ENCODE measurements at places on chromosomes 2 and 18.
A peak's percentile ranks its signal among the peaks of the same experiment; 100 is the strongest.

GRCh38 chr2:195026261-195026660 is 630.8 kb upstream of the SLC39A10 start:
- no peak for DNase-seq

GRCh38 chr2:113171334-113172075 is 2.3 kb upstream of the PSD4 start:
- DNase-seq: no peak

- no peak for DNase-seq
Observed at GRCh38 chr2:193469251-193469650, 1274.5 kb upstream of the TMEFF2 start.

GRCh38 chr2:71748227-71748626 is 294.9 kb downstream of the DYSF start:
- no peak for DNase-seq

GRCh38 chr2:43106559-43107527 is 119.6 kb downstream of the ZFP36L2 start:
- DNase-seq: no peak

DNA sequence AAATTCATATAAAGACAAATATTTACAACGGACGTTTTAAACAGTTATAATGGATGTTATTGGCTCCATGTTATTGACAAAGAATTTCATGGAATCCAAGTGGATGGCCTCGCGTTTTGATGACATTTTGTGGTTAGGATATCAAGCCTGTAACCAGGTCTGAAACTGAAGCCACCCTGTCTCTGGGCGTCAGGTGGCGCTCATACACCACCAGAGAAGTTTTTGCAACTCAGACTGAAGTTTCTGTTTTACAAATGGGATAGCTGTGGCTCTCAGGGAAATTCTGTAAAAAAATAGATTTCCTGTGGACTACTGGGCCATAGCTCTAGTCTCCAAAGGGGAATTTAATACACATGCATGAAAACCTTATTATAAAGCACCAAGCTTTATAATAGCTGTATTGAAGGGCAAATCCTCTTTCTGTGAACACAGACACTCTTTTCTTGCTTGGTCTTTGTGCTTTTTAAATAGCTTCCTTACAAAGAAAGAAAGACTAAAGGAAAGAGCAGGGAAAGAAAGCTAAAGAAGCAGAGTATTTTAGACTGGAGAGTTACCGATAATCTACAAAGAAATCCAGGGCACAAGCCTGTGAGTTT is 86.7 kb downstream of the C18orf54 start:
- DNase-seq: no peak

- DNase-seq: no peak
Observed at GRCh38 chr2:218755567-218756404, 26.2 kb upstream of the CYP27A1 start.

- no peak for DNase-seq
Observed at GRCh38 chr2:64202206-64202845, 58.1 kb upstream of the PELI1 start.

GRCh38 chr2:214816008-214816533 is 6.6 kb upstream of the BARD1 start:
- DNase-seq: no peak

DNA sequence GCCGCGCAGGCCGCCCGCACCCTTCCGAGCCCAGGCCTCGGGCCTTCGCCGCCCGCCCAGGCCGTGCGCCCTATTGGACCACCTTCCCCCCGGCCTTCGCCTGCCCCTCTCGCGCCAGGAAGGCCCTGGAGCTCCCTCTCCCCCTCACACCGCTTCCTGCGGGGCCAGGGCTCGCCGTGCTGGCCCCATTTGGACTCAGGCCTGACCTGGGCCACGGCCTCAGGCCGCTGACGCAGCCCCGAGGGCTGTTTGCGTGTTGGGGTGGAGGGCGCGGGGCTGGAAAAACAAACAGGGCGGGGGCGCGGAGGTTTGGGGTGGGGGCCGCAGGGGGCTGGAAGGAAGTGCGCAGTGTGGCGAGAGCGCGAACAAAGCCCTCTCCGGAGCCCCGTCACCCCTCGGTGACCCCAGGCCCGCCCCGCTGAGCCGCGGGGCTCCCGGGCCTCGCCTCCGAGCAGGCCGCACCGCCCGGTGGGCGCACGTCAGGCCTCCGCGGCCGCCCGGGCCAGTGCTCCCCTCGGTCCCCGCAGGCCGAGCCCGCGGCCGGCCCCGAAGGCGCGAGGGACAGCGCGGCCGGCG is 12.3 kb upstream of the SIX3 start:
- DNase-seq: no peak

DNA sequence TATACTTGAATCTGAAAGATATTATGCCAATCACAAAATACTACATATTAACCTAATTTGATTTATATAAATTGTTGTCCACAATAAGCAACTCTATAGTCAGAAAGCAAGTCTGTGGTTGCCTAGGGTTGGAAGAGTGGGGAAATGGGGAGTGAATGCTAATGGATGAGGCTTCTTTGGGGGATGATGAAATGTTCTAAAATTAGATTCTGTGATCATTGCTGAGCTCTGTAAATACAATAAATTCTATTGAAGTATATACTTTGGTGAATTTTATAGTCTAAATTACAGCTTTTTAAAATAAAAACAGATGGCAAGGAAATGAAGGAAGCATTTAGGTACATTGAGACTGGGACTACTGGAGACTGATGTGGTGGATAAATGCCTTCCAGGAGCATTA is 275.5 kb downstream of the MBD2 start:
- DNase-seq: no peak

GRCh38 chr2:181741756-181742155 is 61.4 kb upstream of the NEUROD1 start:
- no peak for DNase-seq

DNA sequence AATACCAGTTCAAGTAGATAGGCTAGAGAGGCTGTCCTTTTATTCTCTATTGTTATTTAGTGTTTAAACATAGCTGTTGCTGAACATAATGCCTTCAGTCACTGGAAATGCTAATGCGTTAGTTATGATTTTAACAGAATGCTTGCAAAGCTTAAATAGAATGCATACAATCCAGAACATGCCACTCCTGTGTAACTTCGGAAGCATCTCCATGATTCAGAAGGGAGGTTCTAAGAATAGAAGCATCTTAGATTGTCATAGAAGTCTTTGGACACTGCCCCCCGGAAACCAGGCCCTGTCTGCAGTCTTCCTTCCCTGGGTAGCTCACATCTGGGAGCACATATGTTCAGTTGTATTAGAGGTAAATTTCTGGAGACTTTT is 73.2 kb downstream of the ZNF532 start:
- DNase-seq: no peak

- no peak for DNase-seq
Observed at GRCh38 chr2:150491430-150491829, 4.0 kb upstream of the RND3 start.

DNA sequence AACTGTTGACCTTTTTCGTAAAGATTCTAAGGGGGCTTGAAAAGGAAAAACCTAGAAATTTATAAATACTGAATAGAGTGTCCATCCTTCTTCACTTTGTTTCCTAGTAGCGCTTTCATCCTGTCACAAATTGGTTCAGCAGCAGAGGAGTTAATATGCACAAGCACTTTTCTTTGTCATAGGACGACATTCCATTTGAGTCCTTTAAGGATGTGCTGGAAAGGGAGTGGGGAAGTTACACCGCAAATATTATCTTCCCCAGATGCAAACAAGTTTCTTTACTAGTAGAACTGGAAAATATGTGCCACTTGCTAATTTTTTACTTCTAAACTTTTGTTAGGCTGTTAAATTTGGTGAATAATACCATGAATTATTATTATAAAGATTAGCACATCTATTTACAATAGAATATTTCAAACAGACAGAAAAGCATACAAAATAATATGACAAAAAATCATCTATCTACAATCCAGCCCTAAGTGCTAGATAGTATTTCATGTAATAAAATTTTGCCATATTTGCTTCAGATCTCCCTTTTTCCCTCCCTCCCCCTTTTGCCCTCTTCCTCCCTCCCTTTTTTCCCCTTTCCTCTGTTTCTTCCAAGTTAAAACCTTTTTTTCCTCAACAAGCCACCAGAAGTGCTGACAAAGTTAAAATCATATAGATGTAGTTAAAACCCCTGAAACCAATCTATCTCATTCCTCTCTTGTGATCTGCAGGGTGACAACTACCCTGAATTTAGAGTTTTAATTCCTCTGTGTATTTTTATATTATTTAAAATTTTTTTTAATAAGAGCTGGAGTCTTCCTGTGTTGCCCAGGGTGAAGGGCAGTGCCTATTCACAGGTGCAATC is 50.5 kb upstream of the MAP4K3 start:
- no peak for DNase-seq

DNA sequence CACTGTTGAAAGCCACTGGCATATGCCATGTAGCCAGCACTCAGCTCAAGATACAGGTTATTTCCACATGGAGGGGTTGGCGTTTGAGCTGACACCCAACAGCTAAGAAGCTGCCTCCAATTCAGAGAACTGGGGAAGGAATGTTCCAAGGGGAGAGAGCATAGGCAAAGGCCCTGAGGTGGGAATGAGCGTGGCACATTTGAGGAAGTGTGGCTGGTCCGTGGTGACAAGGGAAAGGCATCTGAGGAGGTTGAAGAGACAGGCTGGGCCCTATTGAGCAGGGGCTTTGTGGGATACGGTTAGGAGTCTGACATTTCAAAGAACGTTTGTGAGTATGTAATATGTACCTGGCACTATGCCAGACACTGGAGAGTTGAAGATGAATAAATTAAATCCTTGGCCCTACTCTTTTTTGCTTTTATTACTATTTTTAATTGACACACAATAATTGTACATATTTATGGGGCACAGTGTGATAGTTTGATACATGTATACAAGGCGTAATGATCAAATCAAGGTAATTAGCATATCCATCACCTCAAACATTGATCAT is 27.6 kb upstream of the TMBIM1 start:
- no peak for DNase-seq

- peak; percentile 65 for DNase-seq
Observed at GRCh38 chr2:65430603-65431420, 1.6 kb downstream of the SPRED2 start.

- DNase-seq: no peak
Observed at GRCh38 chr18:59005262-59005661, 134.4 kb upstream of the SEC11C start.

DNA sequence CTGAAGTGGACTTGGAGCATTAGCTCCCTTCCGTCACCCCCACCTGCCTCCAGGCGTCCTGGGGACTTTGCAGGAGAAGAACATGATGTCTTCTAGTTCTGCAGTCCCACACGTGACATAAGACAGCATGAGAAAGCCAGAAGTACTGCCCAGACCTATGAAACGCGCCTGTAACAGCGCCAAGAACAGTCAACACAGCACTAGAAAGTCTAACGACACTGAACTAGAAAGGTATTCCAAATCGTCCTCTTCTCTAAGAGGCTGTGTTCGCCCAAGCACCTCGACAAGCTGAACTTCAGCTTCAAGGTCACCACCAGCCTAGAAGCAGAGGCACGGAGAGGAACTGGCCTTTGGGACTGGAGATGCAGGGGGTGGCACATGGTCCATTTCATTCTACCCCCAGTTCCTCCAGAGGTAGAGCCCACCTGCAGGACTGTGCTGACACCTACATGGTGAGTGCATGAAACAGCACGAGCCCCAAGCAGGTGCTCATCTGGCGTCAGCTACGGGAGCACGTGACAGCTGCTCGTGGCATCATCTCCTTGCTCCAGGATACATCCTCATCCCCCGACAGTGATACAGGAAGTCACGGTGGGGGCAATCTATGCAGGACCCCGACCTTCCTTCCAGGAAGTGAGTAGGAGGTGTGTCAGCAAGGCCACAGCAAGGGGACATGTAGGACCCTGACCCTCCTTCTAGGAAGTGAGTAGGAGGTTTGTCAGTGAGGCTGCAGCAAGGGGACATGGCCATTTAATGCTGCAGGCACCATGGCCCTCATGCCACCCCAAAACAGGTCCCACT is 3.7 kb downstream of the HDAC4 start:
- no peak for DNase-seq

DNA sequence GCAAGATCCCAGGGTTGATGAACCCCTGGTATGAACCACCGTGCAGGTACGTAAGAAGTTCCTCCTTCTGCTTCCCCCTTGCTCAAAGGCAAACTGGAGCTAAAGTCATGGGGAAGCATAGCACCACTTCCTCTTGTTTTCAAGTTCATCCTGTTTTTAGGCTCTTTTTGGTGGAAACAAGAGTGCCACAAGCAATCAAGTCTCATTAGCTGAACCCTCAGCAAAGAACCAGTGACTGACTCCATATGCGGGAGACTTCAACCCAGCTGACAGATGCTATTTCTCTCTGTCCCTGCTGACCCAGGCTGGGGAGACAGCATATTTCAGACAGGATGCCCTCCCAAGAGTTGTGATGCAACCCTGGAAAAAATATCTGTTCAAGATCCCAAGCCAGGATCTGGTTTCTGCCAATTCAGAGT is 47.7 kb downstream of the BCL2 start:
- DNase-seq: no peak

DNA sequence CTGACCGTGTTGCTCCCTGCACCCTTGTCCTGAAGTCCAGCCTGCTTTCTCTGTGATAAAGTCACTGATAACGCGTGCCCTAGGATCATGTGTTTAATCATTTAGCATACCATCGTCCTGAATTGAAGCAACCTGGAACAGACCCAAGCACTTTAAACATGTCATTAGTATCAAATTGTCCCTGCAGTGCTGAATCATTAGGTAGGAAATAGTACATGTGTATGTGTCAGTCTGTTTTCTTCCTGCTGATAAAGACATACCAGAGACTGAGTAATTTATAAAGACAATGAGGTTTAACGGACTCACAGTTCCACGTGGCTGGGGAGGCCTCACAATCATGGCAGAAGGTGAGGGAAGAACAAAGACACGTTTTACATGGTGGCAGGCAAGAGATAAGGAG is 2.8 kb downstream of the ASB18 start:
- DNase-seq: no peak

DNA sequence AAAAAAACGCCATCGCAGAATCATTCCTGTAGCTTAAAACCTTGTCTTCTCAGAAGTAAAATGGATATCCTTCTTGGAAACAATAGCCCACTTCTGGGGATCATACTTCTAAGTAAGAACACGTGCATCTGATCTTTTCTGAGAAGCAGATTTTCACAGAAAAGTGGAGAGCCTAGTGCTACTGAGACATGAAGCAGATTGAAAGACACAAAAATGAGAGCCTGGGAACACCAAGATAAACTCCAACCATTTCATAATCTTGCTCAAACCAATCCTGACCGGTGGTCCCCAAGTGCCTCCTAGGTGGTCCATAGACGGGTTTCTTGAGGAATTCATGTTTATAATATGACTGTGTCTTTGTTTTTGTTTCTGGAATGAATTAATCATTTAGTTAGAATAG is 191.2 kb downstream of the IRS1 start:
- DNase-seq: no peak

DNA sequence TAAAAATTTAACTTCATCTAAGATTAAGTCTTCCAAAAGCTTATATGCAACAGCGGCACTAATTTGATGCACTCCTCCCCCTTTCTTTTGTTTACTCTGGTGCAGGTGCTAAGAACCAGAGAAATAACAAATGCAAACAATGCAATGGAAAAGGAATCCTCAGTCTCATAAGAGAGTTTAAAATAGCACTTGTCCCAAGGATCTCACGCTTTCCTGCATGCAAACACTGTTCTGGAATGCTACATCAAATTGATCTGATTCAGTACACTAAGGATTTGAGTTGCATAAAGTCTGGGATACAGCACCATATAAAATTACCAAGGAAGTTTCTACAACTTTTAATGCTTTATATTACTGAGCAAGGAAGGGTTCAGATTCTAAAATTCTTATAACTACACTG is 50.5 kb downstream of the SEPTIN10 start:
- DNase-seq: no peak

GRCh38 chr2:157441072-157441454 is 2.8 kb downstream of the CYTIP start:
- no peak for DNase-seq

GRCh38 chr18:70015127-70015526 is 67.5 kb upstream of the CD226 start:
- no peak for DNase-seq
